ENCODE measurements at places on chromosomes 5 and 9.

GRCh38 chr9:32441678-32442077, 57.2 kb downstream of the ACO1 start:
- DNase-seq = no peak

DNA sequence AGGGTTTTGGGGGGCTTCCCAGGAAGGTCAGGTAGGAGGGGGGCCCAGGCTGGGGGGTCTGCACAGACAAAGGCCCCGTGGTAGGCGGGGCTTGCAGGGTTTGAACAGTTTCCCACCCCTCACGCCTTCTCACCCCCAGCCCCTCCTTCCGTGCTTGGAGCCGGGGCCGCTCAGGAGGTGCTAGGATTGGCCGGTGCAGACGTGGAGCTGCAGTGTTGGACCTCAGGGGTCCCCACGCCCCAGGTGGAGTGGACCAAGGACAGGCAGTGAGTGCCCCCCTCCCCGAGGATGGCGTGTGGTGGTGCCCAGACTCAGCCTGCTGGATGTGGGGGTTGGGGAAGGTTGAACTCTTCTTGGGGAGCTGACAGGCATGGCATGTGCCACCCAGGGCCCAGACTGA, 83.8 kb downstream of the HMCN2 start:
- DNase-seq = no peak

GRCh38 chr9:114733816-114734215, 51.8 kb upstream of the TEX48 start:
- DNase-seq = peak; percentile 62

DNA sequence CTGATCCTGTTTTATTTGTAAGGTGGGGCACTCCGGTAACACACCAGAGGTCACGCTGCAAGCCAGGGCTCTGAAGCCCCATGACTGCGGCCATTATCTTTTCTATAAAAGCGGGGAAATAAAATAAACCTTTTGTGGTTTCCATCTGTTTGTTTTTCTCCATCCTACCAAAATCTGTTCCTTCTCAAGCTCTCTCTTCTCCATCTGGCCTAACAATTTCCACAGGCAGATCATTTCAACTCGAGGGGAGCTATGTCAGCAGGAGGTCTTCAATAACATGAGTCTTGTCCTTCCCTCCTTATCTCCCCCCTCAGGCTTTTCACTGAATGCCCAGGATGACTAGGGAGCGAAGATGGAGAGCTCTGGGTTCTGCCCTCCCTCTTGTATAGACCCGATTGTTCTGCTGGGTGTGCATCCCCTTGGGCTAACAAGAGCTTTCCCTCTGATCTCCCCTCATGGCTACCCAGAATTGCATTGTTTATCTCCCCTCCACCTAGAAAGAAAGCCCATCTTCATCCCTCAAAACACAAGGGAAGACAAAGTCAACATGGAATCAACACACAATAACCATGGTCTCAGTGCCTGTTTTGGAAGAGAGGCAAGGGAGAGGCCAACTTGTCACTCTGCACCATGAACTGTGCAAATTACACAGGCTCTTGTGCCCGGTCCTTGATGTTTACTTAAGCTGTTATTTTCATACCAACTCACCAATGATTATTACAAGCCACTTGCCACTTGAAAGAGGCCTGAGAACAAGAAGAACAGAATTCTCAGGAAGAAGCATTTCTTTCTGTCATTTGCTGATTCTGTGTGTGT, 187.8 kb downstream of the FANCC start:
- no peak for DNase-seq

GRCh38 chr5:54440456-54440893, 15.0 kb upstream of the HSPB3 start:
- DNase-seq = peak; percentile 14
